ENCODE measurements at places on chromosomes 3 and 15. TPM values are rescaled to one million over a fixed set of nuclear protein-coding genes. Genes with fewer than 3 reads are reported as not detected.
A peak's percentile ranks its signal among the peaks of the same experiment; 100 is the strongest.

DNA sequence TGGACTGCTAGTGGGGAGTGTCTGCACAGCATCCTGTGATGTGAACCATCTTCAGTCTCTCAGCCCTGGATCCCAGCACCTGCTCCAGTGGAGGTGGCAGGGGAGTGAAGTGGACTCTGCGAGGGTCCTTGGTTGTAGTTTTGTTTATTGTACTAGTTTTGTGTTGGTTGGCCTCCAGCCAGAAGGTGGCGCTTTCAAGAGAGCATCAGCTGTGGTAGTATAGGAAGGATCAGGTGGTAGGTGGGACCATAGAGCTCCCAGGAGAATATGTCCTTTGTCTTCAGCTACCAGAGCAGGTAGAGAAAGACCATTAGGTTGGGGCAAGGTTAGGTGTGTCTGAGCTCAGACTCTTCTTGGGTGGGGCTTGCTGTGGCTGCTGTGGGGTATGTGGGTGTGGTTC lies 20.9 kb downstream of the NEK11 start:
- DNase-seq: no peak

- DNase-seq: no peak
These were observed 101.6 kb upstream of the TNIK start for GRCh38 chr3:171561596-171562323.

DNA sequence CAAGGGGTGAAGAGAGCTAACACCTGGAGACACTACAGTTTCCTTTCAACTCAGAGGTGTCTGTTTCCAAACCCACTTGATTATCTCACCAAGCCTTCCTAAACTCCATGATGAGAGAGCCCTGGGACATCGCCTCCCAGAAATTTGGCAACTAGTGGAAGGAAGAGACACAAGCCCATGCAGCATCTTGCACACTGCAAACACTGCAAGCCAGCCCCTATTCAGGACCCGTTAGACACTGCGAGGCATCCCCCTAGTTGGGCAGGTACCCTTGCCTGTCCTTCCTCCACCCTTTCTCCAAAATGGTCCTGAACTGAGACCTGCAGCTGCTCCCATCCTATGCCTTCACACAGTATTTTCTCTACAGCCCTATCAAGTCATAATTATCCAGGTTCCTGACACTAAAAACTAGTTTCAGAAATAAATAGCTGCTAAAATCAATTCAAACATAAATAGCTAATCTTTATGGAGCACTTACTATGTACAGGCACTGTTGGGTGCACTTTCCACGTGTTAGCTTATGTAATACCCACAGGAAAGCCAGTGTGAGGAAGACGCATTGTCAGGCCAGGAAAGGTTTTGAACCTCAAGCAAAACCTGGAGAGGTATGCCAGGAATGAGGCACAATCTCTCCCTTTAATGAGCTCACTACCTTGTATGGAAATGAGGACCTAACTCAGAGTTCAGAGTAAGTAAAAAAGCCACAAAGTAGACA lies 2.8 kb downstream of the MAGI1 start:
- DNase-seq: no peak

DNA sequence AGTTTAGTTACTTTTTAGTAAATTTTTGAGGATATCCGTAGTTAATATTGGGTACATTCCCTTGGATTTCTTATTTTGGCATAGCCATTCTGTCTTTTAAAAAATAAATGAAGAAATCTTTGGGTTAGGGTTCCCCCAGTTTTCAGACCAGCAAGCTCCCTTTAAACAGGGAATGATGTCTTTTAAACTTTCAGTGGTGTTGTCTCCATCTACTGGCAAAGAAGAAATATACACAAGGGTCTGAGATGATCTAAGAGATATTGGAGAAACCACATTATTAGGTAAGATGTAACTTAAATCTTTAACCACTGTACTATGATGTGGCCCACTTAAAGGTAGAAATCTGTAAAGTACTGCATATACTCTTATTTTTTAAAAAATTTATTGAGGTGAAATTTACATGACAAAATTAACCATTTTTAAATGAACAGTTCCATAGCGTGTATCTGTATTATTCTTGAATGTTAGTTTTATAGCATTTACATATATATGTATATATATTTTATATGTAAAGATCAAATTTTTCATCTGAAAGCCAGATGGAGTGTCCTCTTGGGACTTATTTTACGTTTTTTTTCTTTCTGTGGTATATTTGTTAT lies 35.1 kb upstream of the EIF3J start:
- DNase-seq: peak; percentile 66

DNA sequence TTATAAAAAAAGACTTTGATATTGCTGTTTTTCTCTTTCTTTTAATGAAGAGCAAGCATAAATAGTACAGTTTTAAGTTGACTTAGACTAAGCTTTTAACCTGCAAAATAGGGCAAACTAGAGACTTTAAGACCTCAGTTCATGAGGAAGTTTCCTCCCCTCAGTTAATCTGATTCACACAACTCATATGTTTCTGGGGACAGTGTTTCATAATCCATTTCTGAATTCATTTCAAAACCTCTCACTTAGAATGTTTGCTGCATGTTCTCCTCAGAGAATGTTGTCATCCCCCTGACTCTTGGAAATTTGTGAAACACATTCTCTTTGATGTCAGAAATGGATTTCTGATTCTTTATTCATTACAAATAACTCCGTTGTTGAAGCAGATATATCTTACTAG lies 79.3 kb upstream of the SKOR1 start:
- DNase-seq: peak; percentile 36

GRCh38 chr3:29397406-29397805 lies 116.5 kb downstream of the RBMS3 start:
- DNase-seq: no peak

GRCh38 chr15:63402498-63403253 lies 21.0 kb upstream of the CA12 start:
- DNase-seq: peak; percentile 57

- no peak for DNase-seq
These were observed 6.3 kb downstream of the MAN2C1 start for GRCh38 chr15:75361989-75362641.

DNA sequence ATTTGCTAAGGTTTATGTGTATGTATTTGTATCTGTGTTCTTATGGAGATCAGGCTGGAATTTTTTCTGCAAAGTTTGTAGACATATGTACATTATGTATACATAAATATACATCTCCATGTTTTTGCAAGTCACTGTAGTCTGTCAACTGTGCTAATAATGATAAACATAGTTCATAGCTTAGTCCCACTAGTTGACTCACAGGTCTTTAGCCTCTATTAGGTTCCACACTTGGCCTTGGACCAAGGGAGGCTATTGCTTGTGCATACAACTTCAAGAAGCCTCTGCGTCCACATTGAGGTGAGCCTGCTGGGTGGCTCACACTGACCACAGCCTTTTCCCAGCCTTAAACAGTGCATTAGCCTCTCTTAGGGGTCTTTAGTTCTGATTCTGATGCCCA lies 243.8 kb upstream of the PEX5L start:
- peak; percentile 74 for DNase-seq

- DNase-seq: peak; percentile 7
These were observed 157.3 kb downstream of the IGF1R start for GRCh38 chr15:98805434-98806274.

- peak; percentile 24 for DNase-seq
These were observed 18.3 kb downstream of the PPARG start for GRCh38 chr3:12307136-12307535.

DNA sequence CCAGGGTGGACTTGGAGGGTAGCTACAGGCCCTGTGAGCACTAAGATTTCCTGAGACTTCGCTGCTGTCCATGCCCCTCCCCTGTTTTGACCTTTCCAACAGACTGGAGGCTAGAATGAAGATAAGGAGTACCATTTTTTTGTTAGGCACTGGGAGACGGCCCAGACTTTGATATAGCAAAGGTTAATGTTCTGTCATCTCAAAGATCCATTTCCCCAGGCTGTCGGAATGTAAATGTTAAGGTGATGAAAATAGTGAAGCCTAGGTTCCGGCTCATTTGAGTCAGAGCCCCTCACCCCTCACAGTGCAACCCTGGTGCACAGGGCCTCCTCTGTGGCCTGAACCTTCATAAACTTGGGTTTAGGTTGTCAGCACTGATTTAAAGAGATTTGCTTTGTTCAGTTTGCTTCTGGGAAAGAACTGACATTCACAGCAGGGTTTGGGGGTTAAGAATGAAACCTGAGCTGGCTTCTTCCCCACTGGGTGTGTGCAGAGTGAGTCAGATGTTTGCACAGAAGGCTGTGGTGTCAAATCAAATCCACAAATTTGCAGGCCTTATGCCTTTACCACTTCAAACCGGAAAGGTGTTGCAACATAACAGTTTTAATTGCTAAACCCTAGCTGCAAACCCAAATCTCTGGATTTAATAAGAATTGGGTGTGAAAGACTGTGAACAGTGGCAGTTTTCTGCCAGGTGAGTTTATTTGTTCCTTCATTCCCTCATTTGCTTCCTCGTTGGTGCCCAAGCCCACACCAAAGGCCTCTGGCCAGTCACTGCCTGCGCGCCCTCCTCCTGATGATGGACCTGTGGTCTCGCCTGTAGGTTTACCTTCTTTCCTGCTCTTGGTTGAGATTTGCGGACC lies 20.6 kb upstream of the KCTD6 start:
- peak; percentile 83 for DNase-seq

DNA sequence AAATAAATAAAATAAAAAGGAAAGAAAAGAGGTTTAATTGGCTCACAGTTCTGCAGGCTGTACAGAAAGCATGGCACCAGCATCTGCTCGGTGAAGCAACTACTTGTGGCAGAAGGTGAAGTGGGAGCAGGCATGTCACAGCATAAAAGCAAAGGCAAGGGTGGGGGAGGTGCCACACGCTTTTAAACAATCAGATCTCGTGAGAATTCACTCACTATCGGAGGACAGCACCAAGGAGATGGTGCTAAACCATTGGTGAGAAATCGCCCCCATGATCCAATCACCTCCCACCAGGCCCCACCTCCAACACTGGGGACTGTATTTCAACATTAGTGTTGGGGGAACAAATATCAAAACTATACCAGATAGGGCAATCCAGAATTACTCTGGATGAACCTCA lies 15.3 kb downstream of the SCG3 start:
- DNase-seq: no peak

- DNase-seq: no peak
These were observed 13.6 kb downstream of the PRKCD start for GRCh38 chr3:53174346-53175250.

DNA sequence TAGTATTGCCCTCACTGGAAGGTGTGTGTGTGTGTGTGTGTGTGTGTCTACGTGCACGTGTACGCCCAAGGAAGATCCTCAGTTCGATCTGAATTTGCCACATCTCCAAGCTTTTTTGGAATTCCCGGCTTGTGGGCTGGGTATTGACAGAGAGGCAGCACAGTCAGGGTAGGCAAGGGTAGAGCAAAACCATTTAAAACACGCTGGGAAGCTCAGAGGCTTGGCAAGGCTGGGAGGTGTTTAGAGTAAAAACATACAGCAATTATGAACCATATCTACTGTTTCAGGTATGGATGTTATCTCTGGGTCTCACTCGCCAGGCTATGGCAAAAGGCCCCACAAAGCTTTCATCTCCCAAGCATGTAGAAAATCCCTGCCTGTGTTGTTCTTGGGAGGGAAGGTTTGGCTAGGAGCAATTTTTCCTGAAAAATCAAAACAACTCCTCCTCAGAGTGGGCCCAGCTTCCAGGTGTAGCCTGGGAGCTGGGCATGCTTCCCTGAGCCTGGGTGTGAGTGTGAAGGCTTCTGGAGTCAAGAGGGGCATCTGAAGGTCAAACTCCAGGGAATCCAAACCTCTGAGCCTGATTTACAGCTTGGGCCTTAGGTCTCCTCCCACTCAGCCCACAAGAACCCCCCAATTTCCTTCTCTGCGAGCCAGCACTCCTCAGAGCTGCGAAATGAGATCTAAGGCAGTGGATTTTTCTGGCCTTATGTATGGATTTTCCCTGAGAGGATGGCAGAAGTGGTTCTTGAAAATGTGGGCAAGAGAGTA lies 244.8 kb upstream of the TPRG1 start:
- DNase-seq: peak; percentile 8

DNA sequence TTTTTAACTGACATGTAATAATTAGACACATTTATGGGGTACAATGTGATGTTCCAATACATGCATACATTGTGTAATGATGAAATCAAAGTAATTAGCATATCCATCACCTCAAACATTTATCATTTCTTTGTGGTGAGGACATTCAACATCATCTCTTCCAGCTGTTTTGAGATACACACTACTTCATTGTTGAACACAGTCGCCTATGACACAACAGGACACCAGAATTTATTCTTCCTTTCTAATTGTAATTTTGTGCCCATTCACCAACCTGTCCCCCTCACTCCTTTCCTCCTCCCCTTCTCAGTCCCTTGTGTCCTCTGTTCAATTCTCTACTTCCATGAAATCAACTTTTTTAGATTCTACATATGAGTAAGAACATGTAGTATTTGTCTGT lies 113.4 kb upstream of the CBLB start:
- no peak for DNase-seq

GRCh38 chr15:98177966-98178592 lies 217.6 kb downstream of the ARRDC4 start:
- DNase-seq: peak; percentile 29

DNA sequence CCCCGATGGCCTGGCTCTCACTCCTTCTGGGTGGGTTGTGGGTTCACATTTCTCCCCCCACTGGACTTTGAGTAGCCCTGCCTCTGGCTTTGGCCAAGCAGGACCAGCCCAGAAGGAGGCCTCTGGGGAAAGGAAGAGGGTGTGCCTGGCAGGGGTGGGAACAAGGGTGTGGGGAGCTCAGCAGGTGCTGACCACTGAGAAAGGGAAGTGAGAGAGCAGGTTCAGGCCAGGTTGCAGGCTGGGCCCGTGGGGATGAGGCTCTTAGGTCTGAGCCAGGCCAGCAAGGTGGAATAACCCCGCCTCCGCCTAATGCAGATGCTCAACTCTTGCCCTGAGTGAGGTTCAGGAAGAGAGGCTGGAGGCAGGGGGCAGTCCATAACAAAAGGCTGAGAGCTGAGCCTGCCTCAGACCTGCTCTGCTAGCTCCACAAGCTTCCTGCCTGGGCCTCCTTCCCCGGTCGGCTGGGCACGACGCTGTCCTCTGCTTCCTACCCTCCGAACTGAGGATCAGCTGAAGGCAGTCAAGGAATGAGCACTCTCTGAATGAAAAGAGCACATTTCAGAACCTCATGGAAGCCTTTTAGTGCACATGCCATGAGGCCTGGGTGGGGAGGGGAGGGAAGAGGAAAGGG lies 82.7 kb downstream of the TLE3 start:
- DNase-seq: no peak

Gene CCDC39
- not detected for total RNA-seq

Gene IL5RA
- not detected for total RNA-seq

Gene SLC2A2
- total RNA-seq: not detected

Gene TEX9
- total RNA-seq: 1.4 TPM

Gene SLC6A11
- not detected for total RNA-seq

All from IMR-90 (cell line).